ACHN (cell line): ENCODE measurements at places on chromosomes 6 and 20.

DNA sequence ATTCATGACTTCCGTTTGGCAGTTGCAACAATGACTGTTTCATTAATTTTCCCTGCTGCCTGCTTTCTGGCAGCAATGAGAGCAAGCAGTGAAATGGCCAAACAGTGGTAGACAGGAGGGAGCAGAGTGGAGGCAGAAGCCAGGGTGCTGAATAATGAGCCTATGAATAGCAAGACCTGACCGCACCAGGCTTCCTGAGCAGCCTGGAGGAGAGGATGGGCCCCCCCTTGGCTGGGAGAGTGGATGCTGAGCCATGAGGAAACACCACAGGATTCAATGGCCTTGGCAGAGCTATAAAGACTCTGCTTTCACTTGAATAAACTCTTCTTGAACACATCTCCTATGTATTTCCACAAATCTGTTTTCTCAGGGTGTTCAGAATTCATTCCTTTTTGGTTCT lies 68.1 kb upstream of the SNRPB2 start:
- DNase-seq: no peak

- DNase-seq: no peak
Measured at GRCh38 chr20:8534368-8535160, 402.5 kb downstream of the PLCB1 start.

GRCh38 chr6:154485815-154486214 lies 24.7 kb downstream of the CNKSR3 start:
- DNase-seq: no peak

DNA sequence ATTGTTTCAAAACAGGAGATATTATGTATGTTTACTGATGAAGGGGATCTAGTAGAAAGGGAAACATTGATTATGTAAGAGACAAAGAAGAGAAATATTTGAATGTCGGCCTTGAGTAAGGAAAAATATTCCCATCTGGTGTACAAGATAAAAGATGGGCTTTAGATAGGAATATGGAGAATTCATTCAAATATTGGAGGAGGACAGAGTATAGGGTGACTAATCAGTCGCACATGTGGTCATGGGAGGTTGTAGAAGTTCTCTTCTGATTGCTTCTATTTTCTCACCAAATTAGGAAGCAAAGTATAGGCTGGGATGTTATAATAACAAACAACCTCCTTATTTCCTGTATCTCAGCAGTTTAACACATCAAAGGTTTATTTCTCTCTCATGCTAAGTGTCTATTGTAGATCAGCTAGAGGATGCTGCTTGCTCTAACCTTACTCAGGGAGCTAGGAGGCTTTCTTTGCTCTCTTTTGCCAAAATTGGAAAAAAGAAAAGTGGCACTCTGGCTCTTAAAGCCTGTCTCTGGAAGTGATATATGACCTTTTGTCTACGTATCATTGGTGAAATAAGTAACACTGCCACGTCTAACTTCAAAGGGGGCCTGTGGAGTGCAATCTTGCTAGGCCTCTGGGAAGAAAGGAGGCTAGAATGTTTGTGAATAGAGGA lies 1.2 kb upstream of the HDDC2 start:
- DNase-seq: no peak

- no peak for DNase-seq
Measured at GRCh38 chr6:44423306-44423705, 35.8 kb downstream of the CDC5L start.

- no peak for DNase-seq
Measured at GRCh38 chr6:80566361-80566760, 459.9 kb downstream of the BCKDHB start.

- DNase-seq: peak; percentile 2
Measured at GRCh38 chr6:90860822-90861601, 274.1 kb upstream of the MAP3K7 start.

DNA sequence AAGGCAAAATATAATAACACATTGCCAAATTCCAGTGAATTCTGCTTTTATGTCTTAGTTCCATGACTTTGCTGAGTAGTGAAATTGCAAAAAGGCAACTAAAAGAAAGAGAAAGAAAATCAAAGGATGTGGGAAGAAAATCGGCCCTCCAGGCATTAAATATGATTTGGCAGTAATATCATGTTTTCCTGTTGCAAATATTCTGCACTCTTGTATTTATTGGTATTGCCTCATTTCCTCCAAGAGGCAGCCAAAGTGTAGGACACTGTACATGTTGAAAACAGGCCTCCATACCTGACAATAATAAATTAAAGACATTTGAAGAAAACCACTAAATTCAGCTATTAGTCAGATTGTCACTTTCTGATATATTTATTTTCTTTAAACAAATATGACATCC lies 460.0 kb upstream of the NOX3 start:
- no peak for DNase-seq

GRCh38 chr6:33991610-33992009 lies 154.3 kb downstream of the GRM4 start:
- no peak for DNase-seq

GRCh38 chr6:89987140-89987539 lies 92.9 kb downstream of the GJA10 start:
- DNase-seq: no peak

DNA sequence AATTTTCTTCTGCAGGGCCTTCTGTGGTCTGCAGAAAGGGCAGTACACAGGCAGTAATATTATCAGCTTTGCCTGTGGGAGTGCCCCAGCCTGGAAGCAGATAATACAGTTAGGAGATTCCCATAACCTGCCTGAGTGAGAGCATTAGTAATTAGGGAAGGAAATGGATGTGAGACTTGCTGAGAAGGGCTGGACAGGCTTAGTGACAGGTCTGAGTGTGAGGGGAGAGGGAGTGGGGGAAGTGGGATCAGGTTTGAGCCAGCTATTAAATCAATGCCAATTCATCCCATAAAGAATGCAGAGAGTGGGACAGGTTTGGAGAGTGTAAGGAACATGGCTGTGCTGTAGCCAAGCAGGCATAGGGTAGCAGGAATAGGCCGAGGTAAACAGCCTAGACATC lies 10.1 kb upstream of the CFAP206 start:
- DNase-seq: no peak

DNA sequence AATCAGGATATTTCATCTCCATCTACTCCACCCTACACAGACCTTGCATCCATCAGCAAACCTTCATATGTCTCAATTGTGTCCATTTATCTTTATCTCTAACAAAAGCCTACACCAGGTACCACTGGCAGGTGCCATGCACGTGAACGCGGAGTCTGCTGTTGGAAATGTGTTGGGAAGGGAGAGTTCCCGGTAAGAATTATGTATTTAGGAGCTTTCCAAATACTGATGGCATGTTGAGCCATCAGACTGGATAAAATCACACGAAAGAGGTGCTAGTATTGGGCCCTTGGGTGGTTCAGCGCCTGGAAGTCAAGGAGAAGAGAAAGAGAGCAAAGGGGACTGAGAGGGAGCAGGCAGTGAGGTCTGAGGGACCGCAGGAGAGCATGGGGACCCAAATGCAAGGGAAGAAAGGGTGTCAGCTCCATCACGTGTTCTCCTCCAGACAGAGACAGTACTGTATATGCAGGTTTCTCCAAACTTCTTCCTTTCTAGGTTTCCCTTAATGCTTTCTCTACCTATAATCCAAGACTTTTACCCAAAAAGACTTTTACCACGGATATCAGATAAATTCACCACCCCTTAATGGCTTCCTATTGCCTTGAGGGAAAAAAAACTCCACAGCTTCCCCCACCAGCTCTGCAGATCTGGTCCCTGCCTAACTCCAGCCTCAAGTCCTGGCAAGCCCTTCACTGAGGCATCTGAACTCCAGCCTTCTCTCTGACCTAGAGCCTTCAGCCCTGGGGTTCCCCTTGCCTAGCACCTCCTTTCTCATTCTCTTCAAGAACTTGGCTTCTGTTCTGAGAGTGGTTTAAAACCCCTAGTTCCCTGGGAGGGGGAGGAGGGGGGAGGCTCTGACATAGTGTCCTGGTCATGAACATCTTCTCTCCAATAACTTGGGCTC lies 4.8 kb upstream of the ZNF217 start:
- DNase-seq: no peak

DNA sequence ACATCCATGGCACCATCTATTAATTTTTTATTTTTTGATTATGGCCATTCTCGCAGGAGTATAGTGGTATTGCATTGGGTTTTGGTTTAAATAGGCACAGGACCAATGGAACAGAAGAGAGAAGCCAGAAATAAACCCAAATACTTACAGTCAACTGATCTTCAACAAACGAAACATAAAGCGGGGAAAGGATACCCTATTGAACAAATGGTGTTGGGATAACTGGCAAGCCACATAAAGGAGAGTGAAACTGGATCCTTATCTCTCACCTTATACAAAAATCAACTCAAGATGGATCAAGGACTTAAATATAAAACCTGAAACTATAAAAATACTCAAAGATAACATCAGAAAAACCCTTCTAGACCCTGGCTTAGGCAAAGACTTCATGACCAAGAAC lies 25.3 kb upstream of the RUNX2 start:
- DNase-seq: no peak

DNA sequence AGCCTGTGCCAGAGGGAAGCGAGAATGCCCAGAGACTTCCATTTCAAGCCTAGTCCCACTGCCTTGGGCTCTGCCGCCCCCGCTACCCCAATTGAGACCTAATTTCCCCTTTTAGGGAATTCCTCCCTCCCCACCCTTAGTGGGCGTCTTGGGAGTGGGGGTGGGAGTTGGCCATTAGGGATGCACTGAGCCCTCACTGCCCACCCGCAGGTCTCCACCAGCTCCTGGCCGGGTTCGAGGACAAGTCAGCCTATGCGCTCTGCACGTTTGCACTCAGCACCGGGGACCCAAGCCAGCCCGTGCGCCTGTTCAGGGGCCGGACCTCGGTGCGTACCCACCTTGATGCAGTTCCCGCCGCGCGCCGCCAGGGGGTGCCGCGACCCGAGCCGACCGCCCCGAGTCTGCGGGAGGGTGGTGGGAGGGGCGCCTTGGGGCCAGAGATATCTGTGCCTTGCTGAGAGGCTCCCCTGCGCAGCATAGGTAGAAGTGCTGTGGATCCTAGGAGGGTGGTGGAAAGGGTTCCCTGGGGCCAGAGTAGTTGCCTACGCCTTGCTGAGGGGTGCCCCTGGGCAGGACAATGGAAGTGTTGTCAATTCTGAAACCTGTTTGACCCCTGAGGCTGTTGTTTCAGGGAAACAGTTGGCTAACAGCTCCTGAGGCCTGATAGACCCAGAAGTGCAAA lies 9.2 kb downstream of the ITPA start:
- DNase-seq: peak; percentile 42

- DNase-seq: no peak
Measured at GRCh38 chr20:48629069-48629959, 198.5 kb downstream of the PREX1 start.

DNA sequence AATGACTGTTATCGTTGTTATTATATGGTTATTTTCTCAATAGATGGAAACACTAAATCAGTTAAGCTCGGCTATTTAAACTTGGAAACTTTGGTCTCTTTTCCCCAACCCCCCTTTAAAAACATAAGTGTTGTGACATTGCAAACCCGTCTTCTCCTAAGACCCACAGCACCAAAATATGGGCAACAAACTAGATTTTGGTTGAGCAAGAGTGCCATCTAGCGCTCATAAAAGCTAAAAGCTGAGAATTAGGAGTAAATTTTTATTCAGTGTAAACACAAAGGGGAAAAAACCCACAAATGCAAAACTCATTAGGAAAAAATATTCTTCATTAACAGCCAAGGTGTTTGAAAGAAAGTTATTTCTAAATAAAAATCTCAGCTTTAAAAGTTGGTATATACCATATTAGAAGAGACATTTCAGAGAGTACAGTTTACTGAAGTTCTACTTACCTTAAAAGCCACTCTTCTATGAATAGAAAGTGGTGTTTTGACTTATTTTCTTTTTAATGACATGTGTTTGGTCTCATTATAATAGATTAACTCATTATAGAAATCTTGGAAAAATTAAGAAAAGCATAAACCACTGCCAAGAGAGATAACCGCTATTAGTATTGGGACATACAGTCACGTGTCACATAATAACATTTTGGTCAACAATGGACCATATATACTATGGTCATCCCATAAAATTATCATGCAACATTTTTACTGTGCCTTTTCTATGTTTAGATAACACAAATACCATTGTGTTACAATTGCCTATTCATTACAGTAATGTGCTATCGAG lies 21.1 kb downstream of the SESN1 start:
- peak; percentile 64 for DNase-seq

DNA sequence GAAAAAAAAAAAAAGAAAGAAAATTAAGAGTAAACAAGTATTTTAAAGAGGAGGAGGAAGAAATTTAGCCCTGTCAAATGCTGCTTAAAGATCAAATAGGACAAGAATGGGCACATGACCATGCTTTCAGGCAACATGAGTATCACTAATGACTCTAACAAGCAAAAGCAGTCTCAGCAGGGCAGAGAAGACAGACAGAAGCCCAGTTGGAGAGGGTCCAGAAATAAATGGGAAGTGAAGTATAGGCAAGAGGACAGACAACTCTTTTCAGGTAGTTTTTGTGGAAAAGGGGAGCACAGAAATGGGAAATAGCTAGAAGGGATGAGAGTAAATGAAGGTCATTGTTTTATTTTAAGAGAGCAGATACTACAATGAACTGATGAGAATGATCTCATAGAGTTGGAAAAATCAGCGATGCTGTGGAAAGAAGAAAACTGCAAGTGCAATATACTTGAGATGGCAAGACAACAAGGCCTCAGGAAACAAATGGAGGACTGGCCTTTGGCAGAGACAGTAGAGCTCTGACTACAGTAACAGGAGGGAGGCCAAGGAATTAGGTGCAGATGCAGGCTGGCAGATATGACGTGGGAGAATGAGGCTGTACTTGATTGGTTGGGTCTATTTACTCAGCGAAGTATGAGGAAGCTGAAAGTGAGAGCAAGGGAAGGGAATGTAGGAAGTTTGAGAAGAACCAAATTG lies 40.3 kb downstream of the KIF6 start:
- DNase-seq: no peak

DNA sequence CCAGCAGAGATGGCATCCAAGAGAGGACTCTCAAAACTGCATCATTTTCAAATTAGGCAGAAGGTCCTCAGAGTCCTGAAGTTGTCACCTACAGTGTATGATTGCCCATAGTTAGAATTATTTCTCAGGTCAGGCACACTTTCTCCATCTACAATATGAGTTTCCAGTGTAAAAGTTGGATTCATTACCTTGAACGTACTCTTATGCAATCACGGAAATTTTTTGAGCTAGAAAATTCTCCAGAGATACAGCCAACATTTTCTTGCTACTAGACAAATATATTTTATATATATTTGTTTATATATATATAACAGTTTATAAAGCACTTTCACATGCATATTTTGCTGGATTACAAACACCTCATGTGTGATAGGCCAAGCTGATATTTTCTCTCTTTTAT lies 29.4 kb upstream of the SERPINB1 start:
- DNase-seq: no peak
